D341Med (cell line): ENCODE measurements at places on chromosomes 3 and 15.
A peak's percentile ranks its signal among the peaks of the same experiment; 100 is the strongest.

DNA sequence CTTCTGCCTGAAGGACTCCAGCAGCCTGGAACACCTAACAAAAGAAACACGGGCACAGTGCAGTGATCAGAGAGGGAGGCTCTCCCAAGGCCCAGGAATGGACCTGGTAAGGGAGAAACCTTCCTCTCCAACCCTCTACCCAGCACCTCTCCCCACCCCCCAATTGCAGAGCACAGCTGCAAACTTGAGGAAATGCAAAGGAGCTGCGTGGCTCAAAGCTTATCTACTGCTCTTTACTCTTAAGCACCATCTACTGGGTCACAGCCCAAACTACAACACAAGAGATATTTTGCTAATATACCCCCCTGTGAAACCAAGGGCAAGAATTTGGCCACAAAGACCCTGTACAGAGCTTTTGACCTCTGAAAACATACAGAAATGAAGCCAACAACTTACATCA lies 328.3 kb downstream of the OXSM start:
- DNase-seq, result no peak

- DNase-seq, result no peak
These were observed 408.0 kb downstream of the NAALADL2 start for GRCh38 chr3:175267121-175267531.

DNA sequence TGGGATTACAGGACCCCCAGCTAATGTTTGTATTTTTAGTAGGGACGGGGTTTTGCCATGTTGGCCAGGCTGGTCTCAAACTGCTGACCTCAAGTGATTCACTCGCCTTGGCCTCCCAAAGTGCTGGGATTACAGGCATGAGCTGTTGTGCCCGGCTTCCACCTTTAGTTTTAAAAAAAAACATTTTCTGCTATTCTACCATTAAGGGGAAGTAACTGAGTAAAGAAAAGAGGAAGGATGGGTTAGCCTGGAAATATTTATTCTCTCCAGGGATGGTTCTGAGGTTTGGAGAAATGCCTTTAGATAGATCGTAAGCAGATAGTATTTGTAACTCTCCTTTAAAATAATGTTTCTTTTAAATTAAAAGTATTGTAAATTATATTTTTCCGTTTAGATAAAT lies 3.1 kb downstream of the AP4E1 start:
- DNase-seq, result no peak

GRCh38 chr3:50146316-50146901 lies 8.7 kb upstream of the SEMA3F start:
- DNase-seq, result peak; percentile 82

- DNase-seq, result no peak
These were observed 75.2 kb upstream of the GRM7 start for GRCh38 chr3:6785726-6786125.

- peak; percentile 88 for DNase-seq
These were observed 1.0 kb downstream of the KAT2B start for GRCh38 chr3:20041197-20041780.

- DNase-seq, result no peak
These were observed 866 bp upstream of the CD276 start for GRCh38 chr15:73683257-73683776.

DNA sequence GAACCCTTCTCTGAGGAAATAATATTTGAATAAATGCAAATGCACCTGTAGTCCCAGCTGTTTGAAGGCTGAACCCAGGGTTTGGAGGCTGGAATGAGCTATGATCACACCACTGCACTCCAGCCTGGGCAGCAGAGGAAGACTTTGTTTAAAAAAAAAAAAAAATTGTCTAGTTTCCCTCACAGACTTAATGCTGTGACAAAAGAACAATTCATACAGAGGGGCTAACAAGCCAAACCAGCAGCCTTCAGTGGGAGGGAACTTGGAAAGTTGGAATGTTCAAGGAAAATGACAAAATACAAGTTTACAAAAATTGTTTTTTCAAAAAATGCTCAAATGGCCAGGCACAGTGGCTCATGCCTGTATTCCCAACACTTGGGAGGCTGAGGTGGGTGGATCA lies 228.0 kb upstream of the CGNL1 start:
- DNase-seq, result no peak

DNA sequence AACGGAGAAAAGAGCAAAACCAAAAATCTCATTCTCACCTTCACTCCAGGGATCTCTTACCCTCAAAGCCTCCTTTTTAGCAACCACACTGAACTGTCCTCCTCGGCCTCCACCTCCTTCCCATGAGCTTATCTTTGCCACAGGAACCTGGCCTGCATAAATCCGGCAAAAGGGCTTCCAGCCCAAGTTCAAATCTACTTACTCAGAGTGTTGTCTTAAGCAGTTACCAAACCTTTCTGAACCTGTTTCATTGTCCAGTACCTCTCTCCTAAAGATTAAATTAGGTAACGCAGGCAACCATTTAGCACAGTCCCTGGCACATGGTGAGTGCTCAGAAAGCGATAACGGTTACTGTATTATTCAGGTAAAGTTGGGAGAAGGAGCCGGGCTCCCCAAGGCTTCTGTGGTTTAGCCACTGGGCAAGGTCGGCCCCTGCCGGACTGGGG lies 777 bp downstream of the CIB1 start:
- peak; percentile 22 for DNase-seq

GRCh38 chr3:164486150-164486549 lies 592.1 kb downstream of the SI start:
- no peak for DNase-seq

DNA sequence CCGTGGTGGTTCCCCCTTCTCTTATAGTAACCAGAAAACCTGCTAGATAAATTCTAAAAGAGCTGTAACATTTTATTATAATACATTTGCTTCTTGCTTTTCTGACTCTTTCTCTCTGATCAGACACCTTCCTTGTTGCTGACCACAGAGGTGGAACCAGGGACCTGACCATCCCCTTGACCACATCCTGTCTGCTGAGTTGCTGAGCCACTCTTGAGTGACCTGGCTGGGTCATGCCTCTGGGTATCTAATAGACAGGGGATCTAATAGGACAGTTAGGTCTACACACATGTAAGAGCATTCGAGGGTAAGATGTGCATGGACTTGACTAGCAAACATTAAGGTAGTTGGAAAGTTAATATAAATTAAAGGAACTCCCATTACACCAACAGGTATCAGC lies 22.8 kb upstream of the TRIM59 start:
- no peak for DNase-seq

DNA sequence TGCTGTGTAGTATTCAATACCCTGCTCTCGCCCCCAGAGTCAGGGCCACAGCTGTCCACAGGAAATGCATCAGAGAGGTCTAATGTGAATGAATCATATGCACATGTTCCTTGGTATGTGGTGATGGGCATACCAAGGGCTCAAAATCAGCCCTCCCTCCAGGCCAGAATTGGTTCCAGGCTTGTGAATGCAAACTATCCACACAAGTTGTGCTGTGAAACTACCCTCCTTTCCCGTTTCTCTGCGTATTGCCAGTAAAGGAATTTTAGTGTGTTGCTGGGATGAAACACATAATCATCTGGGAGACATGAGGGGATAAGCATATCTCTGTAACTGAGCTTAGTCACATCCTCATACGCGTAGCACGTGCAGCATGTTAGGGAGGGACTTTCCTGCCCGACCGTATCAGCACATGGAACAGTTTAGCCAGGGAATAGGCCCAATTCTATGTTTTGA lies 9.2 kb upstream of the MME start:
- no peak for DNase-seq

- no peak for DNase-seq
These were observed 107.5 kb downstream of the RASA2 start for GRCh38 chr3:141594357-141594756.

- no peak for DNase-seq
These were observed 521.5 kb downstream of the PYDC2 start for GRCh38 chr3:191982481-191982880.

DNA sequence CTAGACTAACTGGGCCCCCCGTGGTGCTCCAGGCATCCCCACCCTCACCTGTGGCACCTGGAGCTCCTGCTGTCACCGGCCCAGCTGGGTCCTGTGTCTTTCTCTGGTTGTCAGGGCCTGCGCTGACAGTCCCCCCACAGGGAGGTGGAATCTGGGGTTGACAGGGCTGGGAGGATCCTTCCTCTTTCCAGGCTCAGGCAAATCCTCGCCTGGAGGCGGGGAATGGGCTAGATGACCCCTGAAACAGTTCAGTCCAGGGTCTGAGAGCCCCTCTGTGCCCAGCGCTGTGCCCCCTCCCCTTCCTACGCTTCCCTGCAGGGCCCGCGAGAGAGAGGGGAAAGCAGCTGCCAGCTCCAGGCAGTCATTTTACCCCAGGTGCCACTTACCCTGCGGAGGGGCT lies 50.1 kb upstream of the MCF2L2 start:
- no peak for DNase-seq

- DNase-seq, result no peak
These were observed 43.0 kb downstream of the SQOR start for GRCh38 chr15:45677797-45678196.

- no peak for DNase-seq
These were observed 183.9 kb downstream of the PDCD6IP start for GRCh38 chr3:33982269-33982798.

- DNase-seq, result no peak
These were observed 18.5 kb downstream of the SNUPN start for GRCh38 chr15:75606711-75607699.

DNA sequence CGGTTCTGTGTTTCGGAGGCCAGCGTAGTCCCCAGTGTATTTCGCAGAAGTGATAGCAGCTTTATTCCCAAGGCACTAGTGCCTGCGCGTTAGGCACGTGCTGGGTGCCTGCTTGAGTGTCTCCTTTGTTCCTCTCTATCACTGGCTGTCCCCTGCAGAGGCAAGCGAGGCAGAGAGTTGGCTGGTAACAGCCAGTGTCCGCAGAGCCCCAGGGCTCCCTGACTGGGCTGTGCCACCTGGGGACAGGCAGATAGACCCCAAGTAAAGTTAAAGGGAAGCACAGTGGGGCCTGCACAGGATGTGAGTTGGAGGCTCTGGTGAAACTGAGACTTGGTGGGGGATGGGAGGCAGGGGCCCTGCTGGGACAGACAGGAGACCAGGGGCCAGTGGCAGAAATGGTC lies 50.7 kb downstream of the APBA2 start:
- DNase-seq, result peak; percentile 21

- DNase-seq, result no peak
These were observed 17.9 kb upstream of the CRABP1 start for GRCh38 chr15:78322243-78322642.

DNA sequence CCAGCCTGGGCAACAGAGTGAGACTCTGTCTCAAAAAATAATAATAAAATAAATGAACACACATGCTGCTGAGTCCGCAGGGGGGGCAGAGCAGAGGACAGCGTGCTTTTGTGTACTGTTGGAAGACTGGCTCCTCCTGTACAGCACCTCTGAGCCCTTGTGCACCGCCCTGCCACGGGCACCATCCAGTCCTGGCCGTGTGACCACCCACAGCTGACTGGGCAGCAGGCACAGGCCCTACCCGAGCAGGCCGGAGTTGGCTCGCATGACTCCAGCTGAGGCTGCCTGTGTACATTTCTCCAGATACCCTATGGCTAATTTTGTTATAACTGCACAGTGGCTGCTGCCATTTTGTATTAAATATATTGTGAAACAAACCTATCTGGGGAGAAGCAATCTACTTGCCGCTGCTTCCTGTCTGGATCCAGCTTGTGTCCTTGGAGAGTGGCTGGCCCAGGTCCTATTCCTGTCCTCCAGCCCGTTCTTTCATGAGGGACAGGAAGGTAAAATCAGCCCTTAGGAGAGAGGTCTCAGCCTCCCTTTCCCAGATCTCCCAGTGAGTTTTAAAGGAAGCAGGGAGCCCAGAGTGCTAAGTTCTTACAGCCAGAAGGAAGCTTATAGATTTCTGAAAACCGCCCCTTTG lies 14.6 kb downstream of the IVD start:
- DNase-seq, result no peak

- no peak for DNase-seq
These were observed 4.2 kb upstream of the SH2D7 start for GRCh38 chr15:78087951-78088772.

- no peak for DNase-seq
These were observed 396.8 kb downstream of the CADM2 start for GRCh38 chr3:85355572-85355971.

GRCh38 chr15:92400980-92401787 lies 7.5 kb downstream of the ST8SIA2 start:
- DNase-seq, result no peak

GRCh38 chr15:87962428-87962827 lies 294.1 kb downstream of the NTRK3 start:
- DNase-seq, result no peak

GRCh38 chr3:31729082-31729481 lies 196.4 kb downstream of the STT3B start:
- no peak for DNase-seq
